EH (cell line): ENCODE measurements at places on chromosomes 12 and 14.

- DNase-seq: peak; percentile 65
These were observed 184.5 kb upstream of the CRY1 start for GRCh38 chr12:107277855-107278254.

DNA sequence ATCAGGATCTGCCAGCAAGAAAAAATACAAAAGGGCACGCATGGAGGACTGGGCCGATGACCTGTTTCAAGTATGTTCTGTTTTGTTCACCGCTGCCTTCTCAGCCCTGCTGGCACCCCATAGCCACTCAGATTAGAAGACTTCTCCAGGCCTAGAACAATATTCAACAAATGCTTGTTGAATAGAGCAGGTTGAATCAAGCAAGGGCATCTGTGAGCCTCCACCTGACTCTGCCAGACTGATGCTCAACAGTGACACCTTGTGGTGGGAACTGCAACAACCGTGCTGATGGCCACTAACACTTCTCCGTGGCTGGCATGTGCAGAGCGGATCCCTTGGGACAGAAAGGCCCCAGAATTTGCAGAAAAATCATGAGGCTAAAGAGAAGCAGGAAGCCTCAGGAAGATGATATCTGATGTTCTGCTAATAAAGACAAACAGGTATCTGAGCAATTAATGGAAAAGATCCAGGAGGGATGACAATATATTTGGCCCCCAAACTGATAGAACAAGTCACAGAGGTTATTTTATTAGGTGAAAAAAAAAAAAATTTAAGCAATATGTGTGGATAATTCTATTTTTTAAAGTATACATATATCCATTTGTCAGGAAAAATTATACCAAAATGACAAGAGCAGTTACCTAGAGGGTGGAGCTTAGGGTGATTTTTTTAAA is 114.3 kb downstream of the KSR2 start:
- DNase-seq: peak; percentile 58

- no peak for DNase-seq
These were observed 7.7 kb upstream of the CKAP4 start for GRCh38 chr12:106255493-106255892.

DNA sequence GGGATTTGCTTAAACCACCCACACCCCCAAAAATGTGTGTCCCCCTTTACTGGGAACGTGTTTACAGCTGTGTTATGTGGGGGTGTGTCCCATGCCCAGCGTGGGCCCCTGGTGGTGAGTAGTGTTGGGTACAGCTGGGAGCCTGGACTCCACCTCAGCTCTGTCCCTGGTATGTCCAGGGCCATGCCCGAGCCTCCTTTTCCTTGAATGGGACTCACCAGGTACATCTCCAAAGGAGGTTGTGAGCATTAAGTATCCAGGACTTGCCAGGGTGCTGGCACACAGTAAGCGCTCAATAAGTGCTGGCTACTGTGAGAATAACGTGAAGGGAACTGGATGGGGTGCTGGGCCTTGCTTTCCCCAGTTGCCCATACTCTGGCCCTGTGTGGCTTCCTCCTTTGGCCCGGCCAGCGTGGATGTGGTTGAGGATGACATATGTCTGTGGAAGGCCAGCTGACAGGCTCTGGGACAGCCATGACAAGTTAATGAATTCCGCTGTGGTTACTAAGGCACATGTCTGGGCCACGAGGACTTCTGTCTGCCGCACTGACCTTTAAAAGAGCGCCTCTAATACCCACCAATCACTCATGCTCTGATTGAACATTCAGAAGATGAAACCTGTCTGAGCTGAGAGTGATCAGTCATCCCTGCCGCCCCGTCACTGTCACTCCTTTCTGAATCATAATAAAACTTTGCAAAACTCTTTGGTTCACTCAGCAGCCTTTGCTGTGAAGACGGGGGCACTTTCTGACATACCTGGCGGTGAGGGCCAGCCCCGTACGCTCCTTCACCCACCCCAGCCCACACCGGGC is 74.7 kb downstream of the DIO3 start:
- peak; percentile 3 for DNase-seq

DNA sequence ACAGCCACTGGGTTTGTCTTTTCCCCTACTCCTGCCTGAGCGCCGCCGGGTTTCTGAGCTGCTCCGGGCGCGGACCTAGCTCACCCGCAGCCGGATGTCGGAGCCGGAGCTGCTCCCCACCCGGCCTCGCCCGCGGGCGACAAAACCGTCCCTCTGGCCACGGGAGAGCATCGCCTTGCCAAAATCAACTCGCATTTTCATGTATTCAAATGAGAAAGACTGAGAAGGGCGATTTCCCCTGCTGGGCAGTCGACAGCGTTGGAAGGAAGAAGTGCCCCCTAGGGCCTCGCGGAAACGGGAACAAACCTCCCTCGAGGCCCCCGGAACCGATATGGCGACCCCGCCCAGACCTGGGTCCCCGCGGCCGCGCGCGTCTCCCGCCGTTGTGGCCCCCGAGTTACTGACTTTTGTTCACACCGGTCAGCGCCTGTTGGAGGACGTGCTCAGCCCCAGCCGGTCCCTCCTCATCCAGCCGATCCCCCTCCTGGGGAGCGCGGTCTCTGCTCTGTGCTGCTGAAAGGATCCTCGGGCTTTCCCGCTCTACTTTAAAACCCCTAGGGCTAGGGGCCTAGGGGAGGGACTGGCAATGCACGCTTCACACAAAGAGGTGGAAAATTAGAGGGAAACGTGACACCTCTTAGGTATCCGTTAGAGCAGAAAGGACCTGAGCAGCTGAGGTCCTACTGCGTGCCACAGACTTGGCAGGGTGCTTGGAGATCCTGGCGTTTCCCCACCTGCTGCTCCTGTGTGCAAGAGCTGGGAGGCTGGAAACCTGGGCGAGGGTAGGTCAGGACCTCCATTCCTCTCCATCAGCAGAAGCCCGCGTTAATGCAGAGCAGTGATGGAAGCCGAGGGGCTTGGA is 4.3 kb downstream of the TTC6 start:
- peak; percentile 22 for DNase-seq

DNA sequence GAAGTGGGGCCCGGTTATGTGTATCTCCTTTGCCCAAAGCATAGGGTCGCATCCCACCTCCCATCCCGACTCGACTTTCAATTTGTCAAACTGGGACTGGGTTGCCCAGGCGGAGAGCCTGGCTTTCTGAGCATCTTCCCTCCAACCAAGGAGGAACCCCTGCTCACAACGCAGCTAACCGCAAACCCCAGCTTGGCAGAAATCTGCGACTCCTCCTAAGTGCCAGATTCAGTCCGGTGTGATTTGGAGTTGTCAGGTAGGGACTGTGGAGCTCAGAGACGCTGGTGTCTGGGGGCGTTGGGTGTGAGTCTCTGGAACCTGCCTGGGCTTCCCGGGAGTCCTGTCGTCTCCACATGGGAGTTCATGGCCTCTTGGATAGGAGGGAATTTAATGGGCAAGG is 1126.7 kb downstream of the AACS start:
- no peak for DNase-seq

GRCh38 chr12:44031472-44032185 is 195.7 kb downstream of the TMEM117 start:
- peak; percentile 11 for DNase-seq

DNA sequence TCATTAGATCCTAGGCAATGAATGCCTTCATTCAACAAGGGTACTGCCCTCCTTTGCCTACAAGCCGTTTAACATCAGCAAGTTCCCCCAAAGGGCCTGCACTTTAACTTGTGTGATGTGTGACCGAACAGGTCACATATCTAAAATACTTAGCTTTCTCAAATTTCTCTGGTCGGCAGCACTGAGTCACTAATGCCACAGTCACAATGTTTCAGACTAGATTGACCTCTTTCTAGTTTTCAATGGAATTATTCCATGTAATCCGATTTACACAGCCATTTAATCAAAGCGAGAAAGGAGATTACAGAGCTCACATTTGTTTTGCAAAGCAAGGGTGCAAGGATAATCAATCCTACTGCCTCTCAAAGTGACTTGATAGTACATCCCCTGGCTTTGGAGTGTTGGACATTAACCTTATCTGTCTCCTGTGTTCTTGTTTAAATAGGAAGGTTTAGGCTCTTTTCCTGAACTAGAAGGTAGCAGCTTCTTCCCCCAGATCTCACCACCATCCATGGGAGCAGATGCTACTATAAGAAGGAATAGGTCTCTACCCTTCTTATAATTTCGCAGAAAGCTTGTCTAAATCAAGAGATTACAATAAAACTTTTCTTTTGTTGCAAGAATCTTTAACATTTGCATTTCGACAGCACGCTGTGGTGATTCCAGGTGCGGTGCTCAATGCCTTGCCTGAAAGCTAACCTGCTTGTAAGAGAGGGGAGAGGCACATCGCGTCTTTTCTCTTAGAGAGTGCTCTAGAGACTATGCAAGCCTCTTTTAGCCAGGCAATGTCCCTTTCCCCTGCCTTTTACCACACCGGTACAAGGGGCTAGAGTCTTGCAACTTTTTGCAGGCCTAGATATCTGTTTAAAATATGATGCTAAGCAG is 1.8 kb downstream of the KITLG start:
- peak; percentile 63 for DNase-seq

DNA sequence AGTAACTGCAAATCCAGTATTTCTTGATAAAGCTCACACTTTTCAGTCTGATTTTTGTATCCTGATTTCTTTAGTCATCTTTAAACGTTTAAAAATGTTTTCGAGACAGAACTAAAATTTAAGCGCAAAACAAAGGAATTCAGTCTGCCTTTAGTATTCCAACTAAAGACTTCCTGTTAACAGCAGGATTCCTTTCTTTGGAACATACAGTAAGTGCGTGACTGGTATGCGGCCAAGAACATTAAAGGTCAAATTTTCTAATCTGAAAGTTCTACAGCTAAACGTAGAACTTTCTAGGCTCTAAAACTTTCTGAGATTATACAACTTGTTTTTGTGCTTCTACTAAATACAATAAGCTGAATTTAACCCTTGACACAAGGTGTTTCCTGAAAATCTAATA is 9.9 kb downstream of the SAV1 start:
- peak; percentile 86 for DNase-seq

DNA sequence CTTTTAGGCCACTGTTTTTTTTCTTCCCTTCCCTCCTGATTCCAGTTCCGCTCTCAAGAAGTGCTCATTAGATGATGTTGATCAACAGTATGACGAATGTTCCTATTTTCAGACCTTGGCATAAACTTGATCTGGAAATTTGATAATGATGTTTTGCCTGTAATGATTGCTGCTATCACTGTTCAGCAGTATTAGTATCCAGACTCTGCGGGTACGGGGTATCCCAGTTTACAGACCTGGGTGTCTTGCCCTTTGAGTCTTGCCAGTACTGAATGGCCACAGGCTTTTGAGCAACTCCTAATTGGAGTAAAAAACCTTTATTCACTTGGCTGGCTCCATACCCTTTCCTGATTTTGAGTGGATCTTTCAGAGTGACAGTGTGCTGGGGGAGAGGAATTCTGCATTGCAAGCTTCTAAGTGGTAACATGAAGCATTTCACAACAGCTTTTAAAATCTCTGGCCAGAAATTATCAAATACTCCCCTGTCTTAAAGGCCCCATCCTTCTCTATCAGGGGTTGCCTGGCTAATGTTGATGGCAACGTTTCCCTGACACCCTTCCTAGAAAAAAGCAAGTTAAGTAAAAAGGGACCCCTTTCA is 5.9 kb upstream of the ASB8 start:
- no peak for DNase-seq

DNA sequence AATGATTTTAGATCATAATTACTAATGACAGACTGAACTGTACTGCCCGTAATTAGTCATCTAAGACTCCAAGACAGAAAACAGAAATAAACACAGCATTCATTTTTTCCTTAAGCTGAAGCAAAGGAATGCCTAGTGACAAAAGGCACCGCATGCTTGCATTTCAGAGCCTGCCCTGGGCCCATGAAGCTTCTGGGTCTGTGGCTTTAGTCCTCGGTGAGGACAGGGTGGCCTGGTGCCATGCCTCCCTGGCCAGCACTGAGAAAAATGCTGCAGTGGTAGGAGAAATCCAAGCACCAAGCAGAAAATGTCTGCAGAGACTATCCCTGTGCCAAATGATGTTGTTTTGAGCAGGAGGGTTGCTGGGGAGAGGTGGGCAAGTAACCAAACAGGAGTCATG is 171.6 kb downstream of the CALM1 start:
- DNase-seq: no peak

- no peak for DNase-seq
These were observed 17.3 kb downstream of the KCNA5 start for GRCh38 chr12:5060958-5061357.

DNA sequence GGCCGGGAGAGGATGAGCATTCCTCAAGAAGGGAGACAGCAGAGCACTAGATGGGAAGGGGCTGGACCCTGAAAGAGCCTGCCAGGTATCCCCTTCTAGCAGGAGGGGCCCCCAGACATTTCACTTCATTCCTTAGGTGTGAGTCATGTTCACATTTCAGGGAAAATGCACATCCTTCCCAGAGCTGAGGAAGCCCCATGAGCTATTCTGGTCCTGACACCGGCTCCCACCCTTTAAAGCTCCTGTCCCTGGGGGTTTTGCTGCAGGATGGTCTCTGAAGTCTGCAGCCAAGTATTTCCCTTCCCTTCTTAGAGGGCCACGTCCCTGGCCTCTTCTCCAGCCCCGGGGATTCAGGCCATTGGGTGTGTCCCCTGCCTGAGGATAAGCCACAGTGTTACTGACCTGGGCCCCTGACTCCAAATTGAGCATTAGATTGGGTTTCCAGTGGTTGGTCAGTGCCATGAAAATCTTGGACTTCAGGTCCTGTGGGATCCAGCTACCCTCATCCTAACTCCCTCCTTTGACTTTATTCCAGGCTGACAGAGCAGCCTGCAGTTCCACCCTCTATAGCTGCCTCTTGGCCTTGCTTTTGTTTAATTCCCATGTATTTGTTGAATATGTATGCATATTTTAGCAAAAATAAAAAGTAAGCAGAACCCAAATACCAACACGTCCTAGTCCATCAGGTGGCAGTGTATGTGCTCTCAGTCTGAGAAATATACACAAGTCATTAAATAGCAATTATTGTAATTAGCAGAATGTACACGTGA is 267.1 kb downstream of the CACNA1C start:
- DNase-seq: peak; percentile 79

DNA sequence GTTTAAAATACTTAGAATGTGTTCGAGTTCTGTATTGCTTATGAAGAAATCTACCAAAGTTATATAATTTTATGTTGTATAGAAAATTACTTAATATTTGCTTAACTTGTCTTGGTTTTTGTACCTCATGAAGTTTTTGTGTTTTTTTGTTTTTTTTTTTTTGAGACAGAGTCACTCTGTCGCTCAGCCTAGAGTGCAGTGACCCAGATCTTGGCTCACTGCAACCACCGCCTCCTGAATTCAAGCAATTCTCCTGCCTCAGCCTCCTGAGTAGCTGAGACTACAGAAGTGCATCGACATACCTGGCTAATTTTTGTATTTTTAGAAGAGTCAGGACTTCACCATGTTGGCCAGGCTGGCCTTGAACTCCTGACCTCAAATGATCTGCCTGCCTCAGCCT is 69.9 kb downstream of the MON2 start:
- DNase-seq: no peak

- DNase-seq: no peak
These were observed 722.1 kb downstream of the TMTC2 start for GRCh38 chr12:83408851-83409250.
